ENCODE measurements at places on chromosomes 2 and 18.

DNA sequence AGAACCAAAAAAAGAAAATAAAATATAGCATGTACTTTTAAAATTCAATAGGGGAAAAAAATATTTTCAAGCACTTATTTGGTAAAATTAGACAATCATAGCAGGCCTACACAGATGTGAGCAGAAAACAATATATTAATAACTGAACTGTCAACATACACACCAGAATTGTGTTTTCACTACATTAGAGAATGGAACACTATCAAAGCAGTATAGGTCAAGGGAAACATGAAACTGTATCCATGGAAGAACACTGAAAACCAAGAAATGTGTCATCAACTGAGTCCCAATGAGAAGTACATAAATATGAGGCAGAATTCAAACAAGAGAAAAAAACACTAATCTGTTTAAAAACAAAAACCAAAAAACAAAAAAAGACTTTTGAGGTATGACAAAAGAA is 132.4 kb downstream of the USP34 start:
- DNase-seq: no peak

- DNase-seq: no peak
Measured at GRCh38 chr2:70826696-70827350, 6.4 kb upstream of the CLEC4F start.

DNA sequence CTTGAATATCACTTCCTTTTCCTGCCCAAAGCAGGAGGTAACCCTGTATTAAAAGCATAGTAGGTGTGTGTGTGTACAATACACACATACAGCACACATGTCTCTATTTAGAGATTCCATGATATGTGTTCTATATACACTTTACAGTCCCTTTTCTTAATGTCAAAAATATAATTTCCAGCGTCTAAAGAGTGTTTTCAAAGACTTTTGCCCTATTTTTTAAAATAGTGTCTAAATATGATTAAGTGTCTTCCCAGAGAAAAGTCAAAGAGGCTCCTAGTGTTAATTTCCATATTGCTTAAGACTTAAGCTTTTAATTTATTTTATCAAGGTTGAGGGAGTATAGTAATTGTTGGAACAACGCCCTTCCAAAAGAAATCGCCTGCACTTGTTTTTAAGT is 420.3 kb upstream of the POU3F3 start:
- DNase-seq: no peak

DNA sequence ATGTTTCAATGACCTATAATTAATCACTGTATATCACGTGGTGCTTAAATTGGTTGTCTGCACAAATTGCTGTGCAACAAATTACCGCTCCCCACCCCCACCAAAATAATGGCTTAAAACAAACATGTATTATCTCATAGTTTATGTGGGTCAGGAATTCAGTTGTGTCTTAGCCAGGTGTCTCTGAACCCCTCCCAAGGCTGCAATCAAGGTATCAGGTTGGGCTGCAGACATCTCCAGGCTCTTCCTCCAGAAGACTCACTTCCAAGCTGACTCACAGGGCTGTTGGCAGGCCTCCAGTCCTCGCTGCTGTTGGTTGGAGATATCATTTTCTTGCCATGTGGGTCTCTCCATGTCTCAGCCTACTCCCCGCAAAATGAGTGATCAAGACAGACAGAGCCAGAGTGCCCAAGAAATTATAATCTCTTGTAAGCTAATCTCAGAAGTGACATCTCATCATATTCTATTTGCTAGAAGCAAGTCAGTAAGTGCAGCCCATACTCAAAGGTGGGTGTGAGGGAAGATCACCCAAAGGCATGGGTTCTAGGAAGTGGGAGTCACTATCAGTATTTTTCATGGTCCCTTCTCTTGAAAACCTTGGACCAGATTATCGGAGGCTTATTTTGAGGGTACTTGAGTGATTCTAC is 38.4 kb downstream of the SPC25 start:
- DNase-seq: no peak

- no peak for DNase-seq
Measured at GRCh38 chr18:74856928-74857327, 259.3 kb downstream of the ZNF407 start.

DNA sequence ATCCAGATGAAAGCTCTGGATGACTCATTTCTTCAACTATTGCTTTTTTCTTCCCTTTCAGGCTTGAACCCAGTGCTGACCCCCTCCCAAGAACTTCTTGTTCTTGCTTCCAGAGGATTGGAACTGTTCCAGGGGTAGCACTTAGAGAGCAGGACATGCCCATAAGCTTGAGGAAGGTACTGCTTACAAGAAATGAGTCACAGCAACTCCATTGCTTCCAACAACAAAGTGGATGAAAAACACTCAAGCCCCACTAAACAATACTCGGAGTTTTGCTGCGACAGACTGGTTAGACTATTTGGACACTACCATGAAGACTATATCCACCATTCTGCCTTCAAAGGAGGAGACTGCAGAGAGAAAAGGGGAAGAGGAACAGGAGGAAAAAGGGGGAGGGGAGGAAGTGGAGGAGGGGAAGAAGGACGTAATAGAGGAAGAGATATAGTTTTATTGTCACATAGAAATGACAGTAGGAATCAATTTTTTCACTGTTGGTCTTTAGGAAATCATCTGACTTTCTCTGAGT is 1.6 kb upstream of the EPC2 start:
- no peak for DNase-seq

GRCh38 chr2:17867133-17867532 is 11.3 kb upstream of the KCNS3 start:
- no peak for DNase-seq

DNA sequence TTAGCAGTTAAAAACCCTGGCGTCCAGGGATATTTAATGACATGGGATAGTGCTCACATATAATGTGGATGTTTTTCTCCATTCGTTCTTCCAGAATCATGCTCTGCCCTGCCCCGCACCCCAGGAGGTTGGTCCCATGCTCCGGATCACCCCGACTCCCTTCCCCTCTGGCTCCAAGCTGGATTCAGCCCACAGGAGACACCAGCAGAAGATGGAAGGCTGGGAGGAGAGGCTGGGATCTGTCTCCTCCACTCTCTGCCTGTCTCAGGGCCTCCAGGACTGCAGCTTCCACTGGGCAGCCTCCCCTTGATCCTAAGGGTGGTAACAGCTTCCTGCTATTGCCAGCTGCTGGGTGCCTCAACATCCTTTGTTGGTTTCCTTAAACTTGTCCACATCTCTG is 24.5 kb downstream of the TMEM177 start:
- no peak for DNase-seq

DNA sequence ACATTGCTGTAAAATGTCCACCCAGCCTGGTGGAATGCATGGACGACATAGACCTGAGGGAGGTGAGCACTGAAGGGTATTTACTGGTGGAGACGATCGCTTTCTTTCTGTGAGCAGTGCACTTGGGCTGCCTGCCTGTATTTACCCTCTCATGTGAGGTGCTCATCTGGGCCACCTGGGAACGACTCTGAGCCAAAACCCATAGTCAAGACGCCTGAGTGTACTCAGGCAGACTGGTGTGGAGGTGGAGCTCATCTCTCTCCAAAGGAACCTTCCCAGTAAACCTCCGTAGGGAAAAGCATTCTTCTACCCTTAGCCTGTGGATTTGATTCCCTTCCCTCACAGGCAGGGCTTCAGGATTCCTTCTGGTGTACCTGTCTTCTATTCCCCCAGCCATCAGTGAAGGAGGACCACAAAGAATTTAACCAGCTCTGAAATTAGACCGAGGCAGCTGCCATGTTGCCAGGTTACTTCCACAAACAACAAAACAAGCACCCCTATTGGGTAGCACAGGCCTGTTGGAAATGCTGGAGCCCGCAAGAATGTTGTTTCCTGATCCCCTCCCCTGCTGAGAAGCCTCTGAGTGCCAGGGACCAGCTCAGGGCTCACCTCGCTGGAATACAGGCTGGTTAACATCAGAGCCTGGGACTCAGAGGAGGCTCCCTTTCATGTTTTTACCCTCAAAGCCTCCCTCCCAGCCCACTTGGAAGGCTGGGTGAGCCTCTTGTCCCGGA is 47.5 kb upstream of the TXNDC2 start:
- DNase-seq: no peak

Measured in activated CD8-positive, alpha-beta memory T cell treated with anti-CD3 and anti-CD28 coated beads, Interleukin-2, amount 10 ng/mL, durations not matched to agents 7 days and 5 days (primary cell).